ENCODE measurements at places on chromosomes 5 and 9.

DNA sequence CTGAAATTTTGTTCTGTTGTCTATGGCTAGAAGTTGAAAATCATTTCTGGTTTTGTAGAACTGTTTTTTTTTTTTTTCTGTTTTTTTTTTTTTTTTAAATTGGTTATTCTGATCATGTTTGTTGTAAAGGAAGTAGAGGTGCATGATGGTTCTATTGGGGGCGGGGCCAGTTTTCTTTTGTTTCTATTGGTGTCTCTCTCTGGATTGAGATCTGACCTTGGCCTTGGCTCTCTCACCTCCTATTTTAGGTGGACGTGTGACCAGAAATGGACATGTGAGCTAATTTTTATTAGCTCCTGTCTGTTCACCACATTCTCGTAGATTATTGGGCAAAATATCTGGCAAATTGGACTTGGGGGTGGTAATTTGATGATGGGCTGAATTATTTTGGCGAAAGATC lies 3.2 kb downstream of the ZNF618 start:
- DNase-seq = no peak

GRCh38 chr9:15670894-15671293 lies 118.1 kb downstream of the CCDC171 start:
- DNase-seq = no peak

GRCh38 chr5:147805030-147805454 lies 22.5 kb upstream of the JAKMIP2 start:
- no peak for DNase-seq

- DNase-seq = peak; percentile 54
Observed at GRCh38 chr9:89999534-90000370, 394.9 kb downstream of the GADD45G start.

DNA sequence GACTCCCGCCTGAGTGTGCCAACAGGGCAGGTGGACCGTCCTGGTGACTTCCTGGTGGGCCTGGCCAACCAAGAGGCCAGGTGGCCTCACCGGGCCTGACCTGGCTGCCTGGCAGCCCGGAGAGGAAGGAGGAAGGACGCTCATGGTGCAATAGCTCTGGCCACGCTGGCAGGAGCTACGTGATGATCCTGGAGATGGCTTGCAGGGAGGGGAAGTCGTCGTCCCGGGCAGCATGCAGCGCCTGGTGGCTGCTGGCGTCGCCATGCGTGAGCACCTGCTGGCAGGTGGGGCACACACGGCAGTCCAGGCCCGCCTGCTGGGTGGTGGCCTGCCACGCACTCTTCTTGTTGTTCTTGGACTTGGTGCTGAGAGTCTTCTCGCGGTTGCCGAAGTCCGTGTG lies 26.3 kb downstream of the SPATA31C1 start:
- no peak for DNase-seq

GRCh38 chr9:2418619-2419018 lies 203.0 kb upstream of the VLDLR start:
- peak; percentile 67 for DNase-seq
